ENCODE measurements at places on chromosomes 2 and 18.

DNA sequence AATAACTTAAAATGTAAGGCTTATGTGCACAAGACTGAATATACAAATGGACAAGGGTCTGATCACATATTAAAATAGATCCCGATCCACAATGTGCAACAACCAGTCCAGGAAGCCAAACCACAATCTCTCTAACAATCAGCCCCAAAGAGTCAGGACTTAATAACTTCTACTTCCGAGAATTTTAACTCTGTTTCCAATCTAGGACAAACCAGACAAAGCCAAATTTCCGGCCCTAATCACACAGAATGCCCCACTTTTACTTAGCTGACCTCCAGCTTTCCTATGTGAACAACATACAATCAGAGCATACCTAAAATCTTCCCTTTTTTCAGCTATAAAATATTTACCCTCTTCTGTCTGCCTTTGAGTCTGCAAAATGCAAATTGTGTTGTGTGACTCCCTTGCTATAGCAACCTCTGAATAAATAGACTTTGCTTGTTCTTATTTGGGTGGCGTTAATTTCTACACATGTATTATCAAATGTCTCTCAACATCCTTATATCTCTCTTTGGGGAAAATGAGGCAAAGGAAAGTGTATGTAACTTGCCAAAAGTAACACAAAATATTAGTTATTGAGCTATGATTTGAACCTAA is 381.9 kb upstream of the MC4R start:
- no peak overlapping the region for H3K4me3 ChIP-seq
- H3K36me3 ChIP-seq = no peaks in the 10 kb centered on the region
- H3K4me1 ChIP-seq = no peaks in the 10 kb centered on the region

GRCh38 chr2:29394311-29394980 is 279.2 kb downstream of the CLIP4 start:
- no peak overlapping the region for H3K27ac ChIP-seq
- no peaks in the 10 kb centered on the region for H3K4me1 ChIP-seq
- no peaks in the 10 kb centered on the region for H3K27me3 ChIP-seq
- no peaks in the 10 kb centered on the region for H3K36me3 ChIP-seq
- H3K4me3 ChIP-seq = no peak overlapping the region

- no peaks in the 10 kb centered on the region for H3K4me1 ChIP-seq
- no peaks in the 10 kb centered on the region for H3K36me3 ChIP-seq
- H3K27ac ChIP-seq = no peak overlapping the region
- DNase-seq = no peak
- no peaks in the 10 kb centered on the region for H3K27me3 ChIP-seq
- H3K4me3 ChIP-seq = no peak overlapping the region
These were observed 136.1 kb downstream of the ICOS start for GRCh38 chr2:204072443-204073324.

DNA sequence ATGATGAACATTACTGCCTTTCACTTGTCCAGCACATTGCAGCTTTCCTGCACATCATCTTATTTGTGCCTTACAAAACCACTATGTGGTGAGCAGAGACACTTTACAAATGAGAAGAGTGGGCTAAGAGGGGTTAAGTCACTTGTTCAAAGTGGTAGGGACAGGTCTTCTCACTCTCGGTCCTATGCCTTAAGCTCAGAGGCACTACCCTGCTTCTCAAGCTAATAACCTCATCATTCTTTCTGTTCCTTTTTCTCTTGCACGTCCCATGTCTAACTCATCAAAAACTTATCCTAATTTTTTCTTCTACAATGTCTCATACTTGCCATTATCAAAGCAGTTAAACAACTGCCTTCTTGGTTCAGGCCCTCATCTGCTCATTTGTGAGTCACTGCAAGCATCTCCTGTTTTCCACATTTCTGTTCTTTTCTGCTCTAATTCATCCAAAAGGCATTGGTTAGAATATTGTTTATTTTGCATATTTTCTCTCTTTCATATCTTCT is 21.9 kb upstream of the NCOA1 start:
- no peaks in the 10 kb centered on the region for H3K4me1 ChIP-seq
- H3K4me3 ChIP-seq = no peak overlapping the region
- DNase-seq = no peak
- no peak overlapping the region for H3K27ac ChIP-seq
- H3K36me3 ChIP-seq = no peaks in the 10 kb centered on the region
- no peaks in the 10 kb centered on the region for H3K27me3 ChIP-seq

GRCh38 chr2:78431241-78431640 is 594.3 kb upstream of the REG3G start:
- H3K4me1 ChIP-seq = no peaks in the 10 kb centered on the region
- no peak for DNase-seq
- H3K36me3 ChIP-seq = no peaks in the 10 kb centered on the region
- H3K27ac ChIP-seq = no peak overlapping the region
- no peak overlapping the region for H3K4me3 ChIP-seq

GRCh38 chr2:182852090-182852489 is 14.3 kb downstream of the FRZB start:
- H3K27me3 ChIP-seq = no peaks in the 10 kb centered on the region
- H3K4me1 ChIP-seq = no peaks in the 10 kb centered on the region
- H3K4me3 ChIP-seq = no peak overlapping the region
- no peak for DNase-seq
- no peaks in the 10 kb centered on the region for H3K36me3 ChIP-seq

GRCh38 chr2:172462849-172463381 is 35.5 kb downstream of the ITGA6 start:
- H3K4me1 ChIP-seq = peaks cover 4% of the 10 kb centered on the region
- H3K27me3 ChIP-seq = no peaks in the 10 kb centered on the region
- H3K36me3 ChIP-seq = peaks cover 6% of the 10 kb centered on the region
- H3K27ac ChIP-seq = no peak overlapping the region

DNA sequence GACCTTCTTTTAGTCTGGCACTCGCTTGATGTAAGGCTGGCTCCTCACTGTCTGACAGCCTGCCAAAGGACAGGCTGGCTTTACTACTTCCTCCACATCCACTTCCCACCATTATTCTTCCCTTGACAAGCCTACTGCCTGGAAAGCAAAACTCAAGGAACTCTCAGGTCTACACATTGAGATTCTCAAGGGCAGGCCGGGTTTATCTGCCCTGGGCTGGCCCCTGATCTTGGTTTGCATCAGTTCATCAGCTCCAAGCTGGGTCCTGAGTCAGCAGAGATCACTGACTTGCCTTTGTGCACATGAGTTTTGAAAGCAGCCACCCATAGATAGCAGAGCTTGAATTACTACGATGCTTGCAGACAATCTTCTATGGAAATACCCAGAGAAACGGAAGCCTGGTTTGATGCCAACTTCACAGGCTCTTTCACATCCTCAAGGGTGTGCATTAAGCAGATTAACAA is 53.9 kb downstream of the KCTD18 start:
- H3K4me3 ChIP-seq = no peak overlapping the region
- H3K36me3 ChIP-seq = peaks cover 7% of the 10 kb centered on the region
- no peak for DNase-seq

- H3K4me3 ChIP-seq = no peak overlapping the region
- H3K36me3 ChIP-seq = no peaks in the 10 kb centered on the region
- no peak for DNase-seq
- peaks cover 16% of the 10 kb centered on the region for H3K4me1 ChIP-seq
These were observed 139.5 kb downstream of the LRRC30 start for GRCh38 chr18:7370375-7370774.

DNA sequence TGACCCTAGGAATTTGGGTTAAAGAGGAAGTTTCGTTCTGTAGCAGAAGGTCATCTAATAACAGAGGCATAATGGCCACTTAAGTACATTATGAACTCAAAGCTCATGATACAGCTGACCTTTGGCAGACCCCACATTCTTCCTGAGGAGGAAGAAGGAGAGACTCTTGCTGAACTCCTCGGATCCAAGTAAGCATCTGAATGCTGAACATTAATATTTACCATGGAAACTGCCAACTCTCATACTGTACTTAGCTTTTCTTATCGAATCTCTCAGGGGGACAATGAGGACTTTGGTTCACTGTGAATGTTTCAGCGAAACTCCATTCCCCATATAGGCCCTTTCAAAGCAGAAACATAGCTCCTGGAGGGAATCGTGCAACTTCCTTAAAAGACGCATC is 781.4 kb upstream of the GYPC start:
- H3K36me3 ChIP-seq = no peaks in the 10 kb centered on the region
- H3K27ac ChIP-seq = no peak overlapping the region
- H3K4me1 ChIP-seq = no peaks in the 10 kb centered on the region
- DNase-seq = no peak

DNA sequence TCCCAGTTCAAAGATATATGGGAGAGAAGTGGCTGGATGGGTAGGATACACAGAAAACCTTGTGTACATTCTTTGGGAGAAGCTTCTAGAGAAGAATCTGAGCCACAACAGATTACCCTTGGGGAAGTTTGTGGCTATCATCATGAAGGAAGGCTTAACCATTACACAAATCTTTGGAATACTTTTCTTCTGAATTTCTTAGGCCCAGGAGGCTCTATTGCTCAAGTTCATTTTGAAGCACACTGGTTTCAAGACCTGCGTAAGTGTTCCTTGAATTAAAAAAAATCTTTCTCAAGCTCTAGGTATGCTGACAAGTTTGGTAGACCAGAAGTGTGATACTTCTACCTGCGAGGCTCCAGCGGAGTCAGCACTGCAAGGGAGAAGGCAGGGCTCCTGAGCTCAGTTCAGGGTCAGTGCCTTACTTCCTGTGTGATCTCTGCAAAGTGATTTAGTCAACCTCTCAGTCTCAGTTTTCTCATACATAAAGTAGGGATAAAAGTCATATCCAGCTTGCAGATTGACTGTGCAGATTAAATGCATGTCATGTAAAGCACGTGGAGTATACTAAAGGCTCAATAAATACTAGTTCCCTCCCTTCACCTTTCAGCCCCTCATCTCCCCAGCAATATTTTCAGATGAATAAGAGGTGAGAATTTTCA is 438.6 kb downstream of the DLGAP1 start:
- no peaks in the 10 kb centered on the region for H3K4me1 ChIP-seq
- H3K27ac ChIP-seq = no peak overlapping the region
- DNase-seq = no peak
- no peaks in the 10 kb centered on the region for H3K36me3 ChIP-seq
- no peak overlapping the region for H3K4me3 ChIP-seq
- no peaks in the 10 kb centered on the region for H3K27me3 ChIP-seq

GRCh38 chr2:209208211-209208610 is 215.6 kb upstream of the MAP2 start:
- no peak overlapping the region for H3K4me3 ChIP-seq
- no peaks in the 10 kb centered on the region for H3K4me1 ChIP-seq
- no peaks in the 10 kb centered on the region for H3K36me3 ChIP-seq
- no peak overlapping the region for H3K27ac ChIP-seq
- H3K27me3 ChIP-seq = no peaks in the 10 kb centered on the region
- DNase-seq = no peak

DNA sequence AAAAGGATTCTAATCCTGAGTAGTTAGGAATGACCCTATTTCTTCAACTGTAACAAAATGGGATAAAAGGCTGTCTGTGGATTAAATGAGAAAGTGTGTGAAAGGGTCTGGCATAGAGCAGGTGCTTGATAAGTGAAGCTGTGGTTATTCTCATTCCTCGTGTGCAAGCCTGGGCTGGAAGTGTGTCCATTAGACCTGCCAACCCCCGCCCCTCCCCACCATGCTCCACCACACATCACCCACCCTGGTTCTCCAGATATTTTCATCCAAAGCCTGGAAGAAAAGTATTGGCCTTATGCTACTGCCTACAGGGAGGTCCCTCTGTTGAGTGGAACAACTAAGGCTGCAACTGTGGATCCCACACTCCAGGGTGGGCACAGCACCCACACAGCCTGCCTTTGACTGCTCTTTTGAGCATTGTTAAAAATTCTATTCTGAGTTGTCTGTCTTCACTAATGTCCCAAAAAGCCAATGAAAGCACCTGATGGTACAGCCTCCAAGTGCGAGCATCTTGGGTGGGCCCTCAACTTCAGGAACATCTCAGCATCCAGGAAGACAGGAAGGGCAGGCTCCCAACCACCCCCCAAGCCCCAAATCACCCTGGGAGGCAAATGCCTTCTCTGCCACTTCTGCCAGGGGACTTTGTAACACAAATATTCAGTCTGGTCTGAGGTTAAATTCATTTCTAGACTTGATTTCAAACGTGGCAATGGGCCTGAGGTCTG is 102.8 kb upstream of the PPP1CB start:
- DNase-seq = no peak
- H3K4me1 ChIP-seq = no peaks in the 10 kb centered on the region
- H3K36me3 ChIP-seq = no peaks in the 10 kb centered on the region
- no peaks in the 10 kb centered on the region for H3K27me3 ChIP-seq

DNA sequence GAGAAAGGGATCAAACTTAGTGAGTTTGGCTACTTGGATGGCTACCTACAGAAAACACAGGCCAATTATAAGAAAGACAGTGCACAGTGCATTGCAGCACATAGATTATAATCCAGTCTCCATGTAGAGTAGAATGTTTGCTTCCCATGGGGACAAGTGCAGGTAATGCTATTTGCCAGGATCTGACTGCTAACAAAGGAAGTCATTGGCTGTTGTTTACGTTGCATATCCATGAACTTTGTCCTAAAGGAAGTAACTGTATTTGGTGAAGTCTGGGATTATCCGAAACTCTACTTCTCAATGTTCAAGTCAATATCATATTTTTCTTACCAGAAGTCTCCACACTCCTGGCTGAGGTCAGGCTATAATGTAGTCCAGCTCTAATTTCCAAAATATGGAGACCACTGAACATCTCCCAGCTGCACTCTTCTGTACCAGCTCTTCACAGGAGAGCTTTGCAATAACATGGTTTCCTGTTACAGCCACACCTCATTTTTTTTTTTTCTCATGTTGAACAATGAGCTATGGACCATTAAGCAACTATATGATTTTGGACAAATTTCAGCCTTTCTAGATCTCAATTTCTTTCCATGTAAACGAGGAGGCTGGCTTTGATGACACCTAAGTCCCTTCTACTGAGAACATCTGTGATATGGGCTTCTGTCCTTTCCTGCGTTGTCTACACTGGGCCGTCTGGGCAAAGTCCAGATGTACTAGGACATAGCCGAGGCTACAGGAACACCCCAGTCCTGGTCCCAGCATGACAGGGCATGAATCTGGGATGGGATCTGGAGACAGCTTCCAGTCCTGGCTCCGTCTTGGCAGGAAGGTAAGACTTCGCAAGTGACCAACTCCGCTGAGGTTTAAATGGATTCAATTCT is 154.8 kb downstream of the LAMA1 start:
- no peaks in the 10 kb centered on the region for H3K36me3 ChIP-seq
- H3K27me3 ChIP-seq = no peaks in the 10 kb centered on the region
- H3K27ac ChIP-seq = no peak overlapping the region
- no peaks in the 10 kb centered on the region for H3K4me1 ChIP-seq
- H3K4me3 ChIP-seq = no peak overlapping the region

- no peak for DNase-seq
- no peaks in the 10 kb centered on the region for H3K36me3 ChIP-seq
- H3K4me3 ChIP-seq = no peak overlapping the region
- no peak overlapping the region for H3K27ac ChIP-seq
- no peaks in the 10 kb centered on the region for H3K27me3 ChIP-seq
These were observed 74.1 kb downstream of the LTBP1 start for GRCh38 chr2:33020883-33021282.

DNA sequence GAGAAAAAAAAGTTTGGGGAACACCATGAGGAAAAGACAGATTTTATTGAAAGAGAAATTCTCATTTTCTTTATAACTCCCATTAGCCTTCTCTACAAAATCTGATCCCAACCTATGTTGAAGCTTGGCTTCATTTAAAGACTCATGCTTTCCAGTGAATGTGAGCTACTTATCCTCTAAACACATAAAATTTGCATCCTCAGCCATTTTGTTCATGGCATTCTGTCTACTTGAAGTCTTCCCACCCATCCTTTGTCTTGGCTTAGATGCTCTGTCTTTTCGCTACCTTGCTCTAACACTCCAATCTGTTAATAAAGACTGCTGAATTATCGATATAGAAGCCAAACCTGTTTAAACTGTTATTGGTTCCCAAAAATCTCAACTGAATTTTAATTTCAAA is 39.3 kb downstream of the GDF7 start:
- H3K4me1 ChIP-seq = no peaks in the 10 kb centered on the region
- no peaks in the 10 kb centered on the region for H3K36me3 ChIP-seq
- no peak for DNase-seq
- no peaks in the 10 kb centered on the region for H3K27me3 ChIP-seq
- no peak overlapping the region for H3K4me3 ChIP-seq

Measured in left lung (tissue), 14 donors.